M059J (cell line): ENCODE measurements at places on chromosomes 11 and 22.

DNA sequence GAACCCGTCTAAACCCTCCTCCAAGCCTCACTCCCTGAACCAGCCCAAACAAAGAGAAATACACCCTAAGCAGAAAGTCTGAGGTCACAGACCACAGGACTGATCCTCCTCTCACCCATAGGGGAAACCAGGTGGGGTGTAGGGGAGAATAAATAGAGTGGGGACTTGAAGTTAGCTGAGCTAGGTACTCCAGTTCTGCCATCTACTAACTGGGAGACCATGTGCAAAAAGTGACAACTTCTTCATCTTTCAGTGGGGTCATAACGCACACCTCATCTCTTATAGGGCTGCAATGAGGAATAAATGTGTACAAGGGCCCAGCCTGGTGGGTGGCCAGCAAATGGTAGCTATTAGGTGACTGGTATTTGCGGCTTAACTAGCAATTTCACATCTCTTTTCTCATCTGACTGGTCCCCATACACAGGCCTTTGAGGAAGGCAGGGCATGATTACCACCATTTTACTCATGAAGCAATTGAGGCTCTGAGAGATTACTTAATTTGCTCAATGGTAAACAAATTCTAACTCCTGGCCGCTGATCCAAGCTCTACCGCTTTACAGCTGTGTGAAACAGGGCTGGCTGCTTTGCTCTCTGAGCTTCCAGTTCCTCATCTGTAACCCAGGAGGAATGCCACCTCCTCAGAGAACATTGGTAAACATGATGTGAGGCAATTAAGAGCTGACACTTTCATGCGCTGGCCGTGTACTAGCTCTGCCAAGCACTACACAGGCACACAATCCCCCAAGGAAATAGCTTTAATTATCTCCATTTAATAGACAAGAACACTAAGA is 16.6 kb downstream of the TBC1D10A start:
- DNase-seq = no peak

- DNase-seq = peak; percentile 55
Observed at GRCh38 chr11:83583757-83584366, 297.7 kb upstream of the CCDC90B start.

GRCh38 chr22:25448435-25449051 is 115.9 kb upstream of the GRK3 start:
- DNase-seq = peak; percentile 13

GRCh38 chr11:44326615-44327475 is 16.9 kb upstream of the ALX4 start:
- DNase-seq = no peak
